Caki2 (cell line): ENCODE measurements at places on chromosomes 16 and 17.

DNA sequence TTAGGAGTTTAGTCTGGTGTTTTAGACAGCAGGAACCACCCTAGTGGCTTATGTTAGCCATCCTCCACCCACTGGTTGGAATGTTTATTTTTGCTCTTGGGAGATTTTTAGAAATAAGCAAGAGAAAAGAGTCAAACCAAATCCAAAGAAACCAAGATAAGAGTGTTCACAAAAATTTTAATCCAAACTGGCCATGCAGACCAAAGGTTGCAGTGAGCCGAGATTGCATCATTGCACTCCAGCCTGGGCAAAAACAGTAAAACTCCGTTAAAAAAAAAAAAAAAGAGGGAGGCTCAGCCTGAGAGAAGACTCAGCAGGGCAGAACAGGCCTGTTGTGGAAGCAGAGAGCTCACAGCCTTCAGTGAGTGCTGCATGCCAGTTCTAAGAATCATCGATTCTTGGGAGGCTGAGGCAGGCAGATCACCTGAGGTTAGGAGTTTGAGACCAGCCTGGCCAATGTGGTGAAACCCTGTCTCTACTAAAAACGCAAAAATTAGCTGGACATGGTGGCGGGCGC lies 12.2 kb upstream of the C16orf54 start:
- peak; percentile 46 for DNase-seq

GRCh38 chr16:87705771-87706277 lies 60.0 kb downstream of the KLHDC4 start:
- no peak for DNase-seq

- DNase-seq: no peak
These were observed 129.8 kb downstream of the NTN1 start for GRCh38 chr17:9151091-9151490.

DNA sequence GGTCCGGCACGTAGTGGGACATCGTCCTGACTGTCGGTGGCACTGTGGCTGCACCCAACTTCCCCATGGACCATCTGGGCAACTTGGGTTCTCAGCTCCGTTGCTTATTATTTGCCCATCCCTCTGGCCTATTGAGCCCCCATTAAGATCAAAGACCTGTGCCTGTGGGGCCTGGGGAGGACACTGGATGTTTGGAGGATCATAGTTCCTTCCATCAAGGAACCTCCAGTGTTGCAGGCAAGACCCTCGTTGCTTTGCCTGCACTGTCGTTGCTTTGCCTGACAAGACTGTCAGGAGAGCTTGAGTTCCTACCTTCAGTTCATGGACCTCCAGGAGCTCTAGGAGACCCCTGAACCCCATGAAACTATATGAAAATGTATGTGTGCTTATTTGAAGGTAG lies 127.2 kb downstream of the CCDC144A start:
- no peak for DNase-seq

DNA sequence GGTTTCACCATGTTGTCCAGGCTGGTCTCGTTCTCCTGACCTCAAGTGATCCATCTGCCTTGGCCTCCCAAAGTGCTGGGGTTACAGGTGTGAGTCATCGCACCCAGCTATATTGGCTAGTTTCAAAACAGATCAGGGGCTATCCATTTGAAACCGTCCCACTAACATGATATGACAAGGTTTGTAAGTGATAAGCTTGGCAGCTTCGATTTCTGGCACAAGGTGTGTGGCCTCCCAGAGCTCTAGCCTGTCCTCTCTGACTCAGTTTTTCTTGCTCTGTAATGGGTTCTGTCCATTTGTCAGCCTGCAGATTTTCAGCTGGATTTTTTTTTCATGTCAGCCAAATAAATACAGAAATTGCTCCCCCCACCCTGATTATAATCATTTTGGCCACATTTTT lies 31.8 kb upstream of the TENT4B start:
- DNase-seq: no peak

- DNase-seq: no peak
These were observed 53.7 kb upstream of the C17orf78 start for GRCh38 chr17:37322106-37322505.

GRCh38 chr17:81967533-81968395 lies 6.8 kb upstream of the NOTUM start:
- no peak for DNase-seq

DNA sequence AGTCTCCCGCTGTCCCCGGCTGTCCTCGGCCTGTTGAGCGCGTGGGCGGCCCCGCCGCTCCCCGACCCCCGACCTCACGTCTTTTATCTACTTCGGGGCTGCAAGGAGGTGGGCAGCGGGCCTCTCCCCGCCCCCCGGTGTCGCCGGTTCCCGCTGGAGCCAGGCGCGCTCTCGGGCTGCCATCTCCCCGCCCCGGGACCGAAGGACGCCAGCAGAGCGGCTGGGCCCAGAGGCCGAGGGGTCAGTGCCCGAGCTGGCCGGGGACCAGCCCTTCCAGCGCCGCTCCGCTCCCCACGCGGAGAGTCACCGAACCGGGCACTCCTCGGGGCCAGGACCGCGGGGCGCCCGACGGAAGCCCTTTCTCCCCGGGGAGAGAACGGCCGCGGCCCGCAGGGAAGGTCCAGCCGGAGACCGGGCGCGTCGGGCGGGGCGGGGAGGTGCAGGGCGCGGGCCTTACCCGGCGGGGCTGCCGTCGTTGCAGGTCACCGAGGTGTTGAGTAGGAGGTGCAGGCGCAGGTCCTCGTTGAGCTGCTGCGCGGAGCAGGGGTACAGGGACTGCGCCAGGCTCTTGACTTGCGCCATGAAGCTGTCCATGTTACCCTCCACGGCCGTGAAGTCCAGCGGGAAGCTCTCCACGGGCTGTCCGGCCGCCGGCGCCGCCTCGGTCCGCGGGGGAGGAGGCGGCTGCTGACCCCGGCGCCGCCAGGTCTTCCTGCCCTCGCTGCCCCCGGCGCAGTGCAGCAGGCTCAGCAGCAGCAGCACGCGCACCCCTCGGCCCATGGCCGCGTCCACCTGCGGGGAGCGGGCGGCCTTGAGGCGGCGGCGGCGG lies 643 bp downstream of the NOTUM start:
- DNase-seq: no peak

- no peak for DNase-seq
These were observed 299.4 kb downstream of the CPPED1 start for GRCh38 chr16:12504312-12504711.

GRCh38 chr17:77622647-77623046 lies 335.9 kb upstream of the TNRC6C start:
- DNase-seq: no peak

DNA sequence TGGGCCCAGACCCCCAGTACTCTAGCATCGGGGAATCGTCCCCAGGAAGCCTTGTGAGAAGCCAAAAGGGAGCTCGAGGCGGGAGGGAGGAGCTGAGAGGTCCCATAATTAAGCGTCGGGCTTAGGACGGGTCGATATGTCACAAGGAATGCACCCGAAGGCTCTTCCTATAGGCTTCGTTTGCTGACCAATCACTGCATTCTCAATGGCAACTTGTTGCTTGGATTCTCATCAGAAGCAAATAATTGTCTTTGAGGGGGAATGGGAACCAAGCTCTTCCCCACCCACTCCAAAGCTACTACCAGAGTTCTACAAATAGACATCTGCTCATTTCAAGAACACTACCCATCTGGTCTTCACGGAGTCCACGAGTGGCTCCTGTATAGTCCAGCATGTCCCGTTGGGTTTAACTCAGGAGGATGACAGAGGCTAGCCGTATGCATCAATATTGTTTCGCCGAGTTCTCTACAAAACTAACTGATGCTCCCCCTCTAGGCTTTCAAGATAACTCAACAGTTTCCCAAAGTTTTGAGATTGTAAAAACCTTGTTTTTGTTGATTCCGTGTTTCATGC lies 628 bp upstream of the BLMH start:
- no peak for DNase-seq

DNA sequence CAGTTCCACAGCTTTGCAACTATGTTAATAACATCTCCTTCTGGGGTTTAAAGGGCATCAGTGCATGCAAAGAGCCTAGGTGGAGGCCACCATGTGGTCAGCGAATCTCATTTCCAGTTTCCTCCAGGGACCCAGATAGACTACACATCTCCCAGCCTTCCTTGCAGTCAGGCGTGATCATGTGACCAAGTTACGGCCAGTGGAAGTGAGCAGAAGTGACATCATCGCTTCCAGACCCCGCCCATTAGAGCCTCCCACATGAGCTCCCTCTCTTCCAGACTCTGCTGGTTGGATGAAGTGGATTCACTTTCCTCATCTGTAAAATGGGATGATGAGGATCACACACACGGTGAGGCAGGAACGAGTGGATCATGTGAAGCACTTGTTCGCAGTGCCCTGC lies 27.4 kb upstream of the KDM8 start:
- no peak for DNase-seq

- DNase-seq: no peak
These were observed 21.2 kb downstream of the PEMT start for GRCh38 chr17:17570140-17570797.

DNA sequence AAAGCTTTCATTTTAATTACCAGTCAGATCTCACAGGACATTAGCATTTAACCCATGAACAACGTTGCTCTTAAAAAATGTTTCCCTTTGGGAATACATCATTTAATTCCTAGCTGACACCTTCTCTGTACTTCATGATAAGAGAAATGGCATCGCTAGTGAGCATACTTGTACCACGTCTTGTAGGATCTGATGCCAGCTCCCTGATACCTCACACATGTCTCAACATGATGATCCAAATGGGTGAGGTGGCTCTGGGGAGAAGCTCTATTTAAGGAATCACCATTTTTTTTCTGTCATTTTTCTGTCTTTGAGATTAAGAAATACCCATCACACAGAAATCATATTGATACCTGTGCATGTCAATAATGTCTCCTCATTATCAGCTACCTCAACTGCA lies 772.1 kb upstream of the CA10 start:
- no peak for DNase-seq

DNA sequence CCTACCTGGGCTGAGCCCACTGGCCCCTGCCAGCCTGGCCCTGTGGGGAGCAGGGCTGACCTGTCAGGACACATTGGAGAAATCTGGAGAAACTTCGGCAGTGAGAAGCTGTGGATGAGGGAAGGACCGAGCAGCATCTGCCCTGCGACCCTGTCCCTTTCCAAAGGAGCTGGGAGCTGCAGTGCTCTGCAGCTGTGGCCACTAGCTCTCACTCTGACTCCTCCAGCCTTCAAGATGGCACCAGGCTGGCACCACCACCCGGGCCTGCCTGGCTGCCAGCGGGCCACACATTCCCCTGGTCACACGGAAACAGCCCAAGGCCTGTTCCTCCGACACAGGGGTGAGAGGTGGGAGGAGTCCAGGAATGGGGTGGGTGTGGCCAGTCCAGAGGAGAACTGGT lies 30.1 kb downstream of the CD300LG start:
- no peak for DNase-seq

DNA sequence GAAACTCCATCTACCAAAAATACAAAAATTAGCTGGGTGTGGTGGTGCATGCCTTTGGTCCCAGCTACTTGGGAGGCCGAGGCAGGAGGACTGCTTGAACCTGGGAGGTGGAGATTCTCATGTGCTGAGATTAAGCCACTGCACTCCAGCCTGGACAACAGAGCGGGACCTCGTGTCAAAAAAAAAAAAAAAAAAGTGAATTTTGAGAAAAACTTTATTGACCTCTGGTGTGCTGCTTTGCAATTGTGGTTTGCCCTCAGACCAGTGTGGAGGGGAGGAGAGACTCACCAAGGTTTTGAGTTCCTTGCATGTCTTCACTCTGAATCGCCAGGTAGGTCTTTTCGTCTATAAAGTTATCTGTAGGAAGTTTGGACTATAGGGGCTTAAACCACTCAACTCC lies 145.2 kb downstream of the CPPED1 start:
- no peak for DNase-seq
